Fibroblast of skin of scalp (primary cell): ENCODE measurements at places on chromosomes 7 and 10.

DNA sequence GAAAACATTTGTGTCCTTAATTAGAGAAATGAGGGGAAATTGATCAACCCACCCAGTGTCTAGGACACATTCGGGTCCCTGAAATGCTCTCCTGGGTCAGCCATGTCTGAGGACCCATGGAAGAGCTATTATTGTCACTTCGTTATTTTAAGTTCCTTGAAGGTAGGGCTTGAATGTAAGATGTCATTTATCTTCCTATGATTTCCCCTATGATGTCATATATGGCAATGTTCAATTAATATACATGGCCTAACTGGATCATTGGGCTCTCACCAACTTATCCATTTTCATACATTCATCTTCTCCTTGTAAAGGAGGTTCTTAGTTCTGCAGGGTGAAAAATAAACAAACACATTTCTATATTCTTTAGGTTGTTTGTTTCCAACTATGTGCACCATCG is 113.0 kb upstream of the FAM171A1 start:
- DNase-seq = no peak

- no peak for DNase-seq
Observed at GRCh38 chr10:91804126-91804510, 5.9 kb downstream of the TNKS2 start.

GRCh38 chr7:38463277-38464225 is 167.6 kb downstream of the AMPH start:
- DNase-seq = peak; percentile 84

GRCh38 chr10:23001901-23002516 is 74.2 kb downstream of the ARMC3 start:
- DNase-seq = no peak

GRCh38 chr7:26166684-26167266 is 14.8 kb downstream of the NFE2L3 start:
- no peak for DNase-seq

GRCh38 chr7:149620961-149621360 is 123.4 kb upstream of the ZNF746 start:
- no peak for DNase-seq

GRCh38 chr10:87844837-87845623 is 18.3 kb downstream of the KLLN start:
- DNase-seq = peak; percentile 30
